ENCODE measurements at places on chromosomes 3 and 15.
A peak's percentile ranks its signal among the peaks of the same experiment; 100 is the strongest.

GRCh38 chr3:170565495-170565894 is 20.4 kb downstream of the SLC7A14 start:
- DNase-seq, result no peak

DNA sequence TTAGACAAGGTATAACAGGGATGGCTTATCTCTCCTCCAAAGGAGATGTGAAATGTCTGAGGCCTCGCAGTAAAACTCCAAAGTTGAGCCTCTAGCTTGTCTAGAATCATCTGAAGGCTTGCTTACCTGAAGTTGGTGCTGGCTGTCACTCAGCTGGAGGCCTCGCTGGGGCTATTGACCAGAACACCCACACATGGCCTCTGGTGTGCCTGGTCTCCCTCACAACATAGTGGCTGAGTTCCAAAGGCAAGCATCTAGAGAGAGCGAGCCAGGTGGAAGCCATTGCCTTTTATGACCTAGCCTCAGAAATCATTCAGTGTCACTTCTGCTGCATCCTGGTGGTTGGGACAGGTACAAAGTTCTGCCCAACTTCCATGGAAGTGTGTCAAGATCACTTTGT is 17.4 kb upstream of the RNU6-1 start:
- DNase-seq, result no peak

- no peak for DNase-seq
Measured at GRCh38 chr3:186551387-186551786, 7.2 kb upstream of the CRYGS start.

GRCh38 chr3:123740391-123740822 is 143.7 kb downstream of the MYLK start:
- no peak for DNase-seq

- no peak for DNase-seq
Measured at GRCh38 chr3:186096290-186096689, 12.6 kb downstream of the ETV5 start.

DNA sequence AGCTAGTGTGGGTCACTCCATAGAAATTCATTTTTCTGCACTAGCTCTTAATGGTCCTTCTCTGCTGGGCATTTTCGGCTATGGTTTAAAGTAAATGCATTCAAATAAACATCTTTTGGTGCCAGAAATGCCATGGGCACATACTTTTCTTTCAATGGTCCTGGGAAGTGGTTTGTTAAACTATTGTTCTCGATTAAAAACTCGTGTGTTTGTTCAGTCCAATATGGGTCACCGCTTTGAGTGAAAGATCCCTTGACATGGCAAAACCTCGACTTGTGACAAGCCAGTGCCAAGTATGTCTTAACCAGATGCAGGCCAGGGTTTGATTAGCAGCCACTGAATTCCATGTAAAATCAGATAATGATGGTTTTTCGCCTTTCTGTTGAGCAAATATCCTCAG is 331.9 kb upstream of the WNT5A start:
- DNase-seq, result no peak

DNA sequence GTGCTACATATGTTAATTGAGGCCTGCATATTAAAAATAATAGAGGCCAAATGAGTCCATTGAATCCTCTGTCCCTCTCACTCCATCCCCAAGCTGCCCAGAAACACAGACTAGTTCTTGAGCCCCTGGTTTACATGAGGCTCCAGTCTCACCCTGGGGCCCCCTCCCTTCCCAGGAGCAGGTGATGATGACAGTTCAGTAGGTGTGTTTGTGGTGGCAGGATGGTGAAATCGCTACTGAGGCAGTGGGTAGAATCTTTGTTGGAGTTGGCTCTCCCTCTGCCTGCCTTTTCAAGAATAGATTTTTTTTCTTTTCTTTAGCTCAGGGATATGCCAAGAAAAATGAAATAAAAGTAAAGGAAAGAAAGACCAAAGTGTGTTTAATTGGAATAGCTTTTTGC is 288.7 kb downstream of the EPHB1 start:
- no peak for DNase-seq

GRCh38 chr3:72337480-72337855 is 510.8 kb downstream of the SHQ1 start:
- DNase-seq, result no peak

- DNase-seq, result no peak
Measured at GRCh38 chr15:69748131-69748530, 295.5 kb downstream of the RPLP1 start.

DNA sequence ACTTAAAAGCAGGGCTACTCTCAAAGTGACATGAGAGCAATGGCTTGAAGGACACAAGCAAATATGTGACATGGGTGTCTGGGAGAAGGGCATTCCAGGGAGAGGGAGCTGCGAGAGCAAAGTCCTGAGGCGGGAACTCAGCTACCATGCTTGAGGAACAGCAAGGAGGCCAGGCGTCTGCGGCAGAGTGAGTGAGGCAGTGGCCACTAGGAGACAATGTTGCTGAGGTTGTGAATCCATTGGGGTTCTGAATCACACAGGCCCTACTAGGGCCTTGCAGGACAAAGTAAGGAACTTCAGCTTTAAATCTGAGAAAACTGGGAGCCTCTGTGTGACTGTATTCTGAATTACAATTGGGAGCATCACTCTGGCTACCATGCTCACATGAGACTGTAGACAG is 94.1 kb upstream of the PRICKLE2 start:
- no peak for DNase-seq

- DNase-seq, result peak; percentile 4
Measured at GRCh38 chr3:69425249-69425648, 39.4 kb upstream of the FRMD4B start.

Data from activated CD4-positive, alpha-beta T cell treated with anti-CD3 and anti-CD28 coated beads, Interleukin-2, amount 50 U/mL, for 1 hour (primary cell).